ENCODE measurements at places on chromosomes 2 and 18. TPM values are rescaled to one million over a fixed set of nuclear protein-coding genes. Genes with fewer than 3 reads are reported as not detected.

GRCh38 chr18:61398961-61399705, 65.9 kb downstream of the CDH20 start:
- DNase-seq: no peak

CRYGC gene
- not detected for total RNA-seq

DNA sequence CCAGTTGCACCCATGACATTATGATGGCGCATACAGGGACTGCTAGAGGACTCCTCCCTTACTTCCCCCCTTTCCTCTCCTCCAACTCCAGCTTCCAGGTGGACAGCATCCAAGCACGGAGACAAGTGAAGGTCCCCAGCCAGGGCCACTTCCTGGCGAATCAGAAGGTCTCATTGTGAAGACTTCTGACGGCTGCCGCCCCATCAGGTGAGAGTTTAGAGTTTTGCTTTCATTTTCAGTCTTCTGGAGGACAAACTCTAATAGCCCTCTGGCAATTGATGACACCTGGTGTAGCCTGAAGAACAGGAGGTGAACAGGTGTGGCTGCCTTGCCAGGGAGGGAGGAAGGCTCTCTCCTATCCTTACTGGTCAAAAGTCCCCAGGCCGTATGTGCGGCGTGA, 77.3 kb upstream of the KCNH7 start:
- DNase-seq: no peak

TIMM21 gene
- total RNA-seq: 30.8 TPM
